ENCODE measurements at places on chromosomes 7 and 10.

DNA sequence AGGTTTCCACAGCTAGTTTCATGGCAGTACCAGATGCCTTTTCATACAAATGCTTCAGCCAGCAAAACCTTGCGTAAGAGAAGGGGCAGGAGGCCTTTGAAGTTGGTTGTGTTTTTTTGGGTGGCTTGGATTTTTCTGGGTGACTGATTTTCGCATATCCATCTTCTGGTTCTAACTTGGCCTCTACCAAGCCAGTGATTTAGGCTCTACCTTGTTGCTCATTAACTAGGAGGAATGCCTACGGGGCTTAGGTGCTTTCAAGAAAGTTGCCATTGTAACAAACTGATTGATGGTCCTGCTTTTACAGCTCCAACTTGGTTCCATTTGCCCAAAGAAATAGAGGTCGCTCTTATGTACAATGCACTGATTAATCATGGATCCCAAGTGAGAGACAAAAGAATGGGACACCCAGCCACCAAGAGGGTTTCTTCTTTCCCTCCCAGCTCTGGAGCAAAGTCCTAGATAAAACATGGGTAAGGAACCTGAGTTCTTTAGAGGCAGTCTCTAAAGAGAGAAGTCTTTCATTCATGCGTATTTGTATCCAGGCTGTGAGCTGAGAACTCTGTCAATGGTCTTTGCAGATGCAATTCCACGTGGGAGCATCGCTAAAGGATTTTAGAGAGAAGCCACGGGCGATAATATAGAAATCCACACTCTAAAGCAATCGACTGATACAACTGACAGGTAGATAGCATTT is 92.1 kb upstream of the FGFR2 start:
- DNase-seq = no peak

DNA sequence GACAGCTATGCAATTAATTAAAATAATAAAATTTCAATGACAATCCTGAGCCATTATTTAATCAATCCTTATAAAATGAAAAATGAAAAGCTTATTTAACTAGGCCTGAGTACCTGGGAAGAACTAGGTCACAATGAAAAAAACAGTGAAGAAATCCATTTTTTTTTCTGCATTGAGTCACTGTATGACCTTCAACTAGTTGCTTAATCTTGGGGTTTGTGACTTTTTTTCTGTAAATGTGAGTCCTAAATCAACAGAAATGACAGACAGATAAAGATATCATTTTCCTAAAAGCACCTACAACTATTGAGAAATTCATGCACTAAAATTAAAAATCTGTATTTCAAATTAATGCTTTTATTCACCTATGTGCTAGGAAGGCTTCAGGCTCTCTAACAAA is 96.8 kb downstream of the TMEM26 start:
- no peak for DNase-seq

DNA sequence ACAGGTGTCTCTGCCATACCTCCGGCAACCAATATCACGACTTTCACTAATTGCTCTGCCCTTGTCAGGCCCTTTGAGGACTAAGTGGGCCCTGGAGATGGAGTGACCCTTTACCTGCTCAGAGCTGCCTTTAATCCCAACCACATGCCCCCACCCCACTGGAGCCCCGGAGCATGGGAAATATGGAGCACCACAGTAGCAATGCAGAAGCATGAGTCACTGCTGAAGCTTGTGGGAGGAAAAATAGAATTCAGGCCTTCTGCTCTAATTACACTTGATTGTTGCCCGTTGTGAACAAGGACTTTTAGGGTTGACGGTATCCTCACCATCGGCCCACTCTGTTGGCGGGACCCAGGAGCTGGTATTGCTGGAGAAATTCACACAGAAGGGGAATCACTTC is 52.5 kb upstream of the FRMD4A start:
- DNase-seq = no peak

DNA sequence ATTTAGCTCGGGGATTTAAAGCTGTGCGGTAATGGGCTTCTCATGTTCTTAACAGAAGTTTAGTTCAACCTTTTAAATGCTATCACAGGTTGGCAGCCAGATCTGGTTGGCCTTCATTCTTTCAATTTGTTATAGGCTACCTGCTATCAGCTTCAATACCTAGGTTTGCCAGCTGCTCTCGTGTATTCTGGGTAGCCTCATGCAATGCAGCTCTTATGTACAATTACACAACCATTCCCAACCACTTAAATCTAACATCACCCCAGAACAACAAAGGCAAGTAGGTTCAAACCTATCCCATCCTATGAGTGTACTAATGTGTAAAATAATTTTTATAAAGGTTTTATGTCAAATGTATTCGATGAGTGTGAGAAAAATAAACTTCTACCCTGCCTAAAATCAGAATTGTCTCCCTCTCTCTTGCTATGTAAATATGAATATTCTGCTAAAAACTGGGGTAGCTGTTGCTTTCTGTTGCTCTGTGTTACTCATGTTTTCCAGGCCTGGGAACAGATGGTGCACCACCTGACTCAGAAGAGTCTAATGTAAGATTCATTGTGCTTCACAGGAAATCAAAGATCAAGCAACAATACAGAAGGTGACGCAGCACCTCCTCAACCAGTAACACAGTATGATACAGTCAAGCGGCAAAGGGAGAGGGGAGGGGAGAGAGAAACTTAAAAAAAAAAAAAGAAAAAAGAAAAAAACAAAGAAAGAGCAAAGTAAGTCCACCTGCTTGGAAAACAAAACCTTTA is 188.6 kb downstream of the ETV1 start:
- peak; percentile 11 for DNase-seq

DNA sequence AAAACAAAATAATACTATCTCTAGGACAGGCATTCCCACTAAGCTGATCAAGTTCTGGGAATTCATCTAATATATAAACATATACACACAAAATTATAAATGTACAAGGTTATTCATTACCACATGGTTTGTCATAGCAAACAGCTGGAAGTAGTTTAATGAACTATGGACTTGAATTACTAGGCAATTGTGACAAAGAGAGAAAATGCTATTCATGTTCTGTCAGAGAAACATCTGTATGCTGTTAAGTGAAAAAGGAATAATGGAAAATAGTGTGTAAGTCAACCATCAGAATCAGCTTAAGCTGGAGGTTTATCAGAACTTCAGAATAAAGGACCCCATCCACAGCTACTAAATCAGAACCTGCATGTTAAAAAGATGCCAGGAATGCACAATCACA is 2.8 kb downstream of the ZNF248 start:
- DNase-seq = no peak

GRCh38 chr10:78774999-78775711 is 293.6 kb upstream of the ZMIZ1 start:
- no peak for DNase-seq

- DNase-seq = no peak
Observed at GRCh38 chr10:43194266-43194665, 56.0 kb downstream of the CSGALNACT2 start.

- DNase-seq = no peak
Observed at GRCh38 chr10:1417574-1417973, 319.8 kb downstream of the ADARB2 start.

- DNase-seq = no peak
Observed at GRCh38 chr7:108049962-108050361, 47.0 kb upstream of the LAMB1 start.

DNA sequence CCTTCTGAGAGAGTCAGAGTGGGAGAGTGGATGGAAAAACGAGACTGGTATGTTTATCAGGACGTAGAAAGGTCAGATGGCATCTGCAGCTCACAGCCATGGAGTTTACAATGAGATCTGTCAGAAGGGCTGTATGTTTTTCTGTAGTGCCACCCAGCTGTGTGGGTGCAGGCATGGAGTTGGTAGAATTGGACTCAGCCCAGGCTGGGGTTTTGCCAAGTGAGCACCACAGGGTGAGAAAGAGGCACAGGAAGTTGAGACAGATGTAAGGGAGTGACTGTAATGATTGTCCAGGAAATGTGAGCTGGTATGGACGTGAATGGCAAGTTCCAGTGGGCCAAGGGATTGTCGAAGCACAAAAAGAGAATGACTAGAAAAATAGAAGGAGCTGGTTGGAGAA is 9.1 kb upstream of the ZYX start:
- no peak for DNase-seq

DNA sequence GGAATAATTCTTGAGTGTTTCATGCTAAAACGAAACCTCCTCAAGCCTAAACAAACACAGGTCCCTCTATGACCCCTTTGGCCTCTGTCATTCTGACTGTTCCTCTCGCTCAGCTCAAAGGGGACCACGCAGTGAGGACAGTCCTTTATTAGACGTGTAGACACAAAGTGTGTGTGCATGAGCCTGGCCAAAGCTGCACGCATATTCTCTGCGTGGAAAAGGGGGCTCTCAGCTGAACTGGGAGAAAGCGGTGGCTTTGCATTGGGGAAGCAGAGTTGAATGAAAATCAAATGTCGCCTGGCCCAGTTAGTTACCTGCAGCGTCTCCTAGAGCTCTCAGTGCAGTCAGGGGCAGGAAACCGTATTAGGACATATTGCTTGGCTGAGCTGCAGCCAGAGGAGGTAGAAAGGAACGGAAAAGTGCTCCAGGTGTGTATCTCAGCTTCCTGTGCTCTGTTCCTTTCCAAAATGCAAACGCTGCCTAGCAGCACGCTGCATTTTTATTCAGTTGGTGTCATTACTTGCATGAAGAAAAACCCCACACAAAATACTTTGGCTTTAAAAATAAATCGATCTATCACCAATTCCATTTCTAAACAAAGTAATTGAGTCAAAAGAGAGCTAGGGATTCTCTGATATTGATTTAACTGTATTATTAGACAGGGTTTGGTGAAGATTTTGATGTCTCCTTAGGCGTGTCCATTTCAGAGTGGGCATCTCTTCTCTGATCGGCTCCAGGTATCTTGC is 4.9 kb downstream of the GATA3 start:
- DNase-seq = no peak

DNA sequence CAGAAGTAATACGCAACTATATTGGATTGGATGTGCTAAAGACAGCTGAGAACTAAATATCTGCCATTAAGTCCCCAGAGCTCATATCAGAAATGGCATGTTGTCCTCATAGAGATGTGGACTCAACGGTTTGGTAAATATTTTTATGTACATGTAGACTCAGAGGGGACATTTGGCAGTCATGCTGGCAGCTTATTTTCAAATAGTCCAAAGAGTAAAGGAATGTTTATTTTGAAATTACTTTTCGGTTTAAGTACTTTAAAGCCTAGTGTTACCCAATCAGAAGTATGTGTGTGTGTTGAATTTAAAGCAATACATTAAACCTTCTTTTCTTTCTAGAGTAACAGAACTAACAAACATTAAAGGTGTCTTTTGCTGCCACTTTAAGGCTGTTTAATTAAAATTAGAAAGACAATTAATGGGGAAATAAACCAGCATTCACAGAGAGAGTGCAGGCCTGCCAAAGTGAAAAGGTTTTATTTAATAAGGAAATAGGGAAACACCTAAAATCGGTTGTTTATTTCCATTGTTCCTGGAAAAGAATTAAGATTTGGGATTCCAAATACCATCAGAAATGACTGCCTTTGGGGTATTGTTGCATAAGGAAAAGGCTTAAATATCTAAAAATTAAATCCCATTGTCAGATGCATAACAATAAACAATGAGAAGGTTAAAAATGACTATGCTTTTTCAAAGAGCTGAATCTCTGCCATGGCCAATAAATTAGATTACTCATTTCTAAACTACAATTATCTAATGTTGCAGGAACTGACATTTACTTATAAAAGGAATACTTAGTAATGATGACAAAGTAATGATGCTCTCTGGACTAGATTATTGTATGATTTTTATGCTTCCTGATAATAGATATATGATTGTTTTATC is 113.4 kb upstream of the AHR start:
- DNase-seq = no peak

GRCh38 chr10:102702742-102703141 is 11.5 kb downstream of the ARL3 start:
- DNase-seq = no peak

- peak; percentile 14 for DNase-seq
Observed at GRCh38 chr7:142471820-142472219, 214.0 kb upstream of the PRSS58 start.

- no peak for DNase-seq
Observed at GRCh38 chr7:79159040-79159664, 294.3 kb downstream of the MAGI2 start.

- DNase-seq = no peak
Observed at GRCh38 chr10:4671451-4672145, 154.4 kb upstream of the AKR1E2 start.

DNA sequence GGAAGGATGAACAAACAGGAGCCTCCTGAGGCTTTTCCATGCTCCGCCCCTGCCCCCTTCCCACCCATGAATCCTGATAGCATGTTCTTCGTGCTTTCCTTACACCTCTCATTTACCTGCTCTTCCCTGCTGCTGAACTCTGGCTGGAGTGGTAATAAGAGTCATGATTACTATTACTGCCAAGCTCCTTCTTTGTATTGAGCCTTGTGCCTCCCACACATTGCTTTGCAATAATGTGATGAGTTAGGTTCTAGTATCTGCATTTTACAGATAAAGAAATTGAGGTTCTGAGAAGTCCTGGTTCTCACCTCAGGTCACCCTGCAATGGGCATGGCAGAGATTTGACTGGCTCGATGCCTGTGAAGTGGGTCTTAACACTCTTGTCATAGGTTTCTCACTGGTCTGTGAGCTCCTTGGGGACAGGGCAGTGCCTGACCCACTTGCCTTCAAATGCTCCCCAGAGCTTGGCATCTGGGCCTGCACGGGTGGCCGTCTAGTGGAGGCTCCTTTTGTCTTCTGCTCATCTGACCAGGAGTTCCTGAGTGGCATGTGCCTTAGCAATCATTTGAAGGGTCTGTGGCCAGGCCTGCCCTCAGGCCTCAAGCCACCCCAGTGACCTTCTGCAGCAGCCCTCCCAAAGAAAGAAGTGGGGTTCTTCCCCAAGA is 309.2 kb upstream of the ZMIZ1 start:
- DNase-seq = no peak

DNA sequence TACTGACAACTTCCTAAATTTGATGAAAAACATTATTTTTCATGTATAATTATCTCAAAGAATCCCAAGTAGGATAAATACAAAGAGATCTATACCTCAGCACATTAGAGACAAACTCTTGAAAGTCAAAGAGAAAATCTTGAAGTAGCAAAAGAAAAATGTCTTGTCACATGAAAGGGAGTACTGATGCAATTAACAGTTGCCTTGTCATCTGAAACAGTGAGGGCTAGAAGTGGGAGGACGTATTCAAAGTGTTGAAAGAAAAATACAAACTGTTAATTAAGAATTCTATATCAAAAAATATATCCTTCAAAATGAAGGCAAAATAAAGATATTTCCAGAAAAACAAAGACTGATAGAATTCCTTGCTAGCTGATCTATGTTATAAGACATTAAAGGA is 35.5 kb upstream of the ARHGAP22 start:
- no peak for DNase-seq

DNA sequence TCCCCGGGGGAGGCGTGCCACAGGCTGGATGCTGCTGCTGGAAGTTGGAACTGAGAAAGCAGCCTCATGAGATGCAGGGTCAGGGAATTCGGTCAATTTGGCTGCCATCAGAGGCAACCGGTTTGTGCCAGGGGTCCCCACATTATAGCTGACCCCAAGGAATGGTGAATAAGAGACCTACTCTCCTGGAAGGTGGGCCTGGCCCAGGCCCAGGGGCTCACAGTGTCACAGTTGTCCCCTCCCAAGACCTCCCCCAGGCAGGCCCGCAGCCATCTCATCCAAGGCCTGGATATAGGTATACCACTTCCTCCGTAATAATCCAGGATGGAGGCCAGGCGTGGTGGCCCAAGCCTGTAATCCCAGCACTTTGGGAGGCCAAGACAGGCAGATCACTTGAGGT is 114.6 kb downstream of the NPTX2 start:
- DNase-seq = no peak

Measured in NCI-H1105 treated with DMSO at 0.1 percent for 48 hours (cell line).